ENCODE measurements at places on chromosomes 16 and 17.

GRCh38 chr16:30004811-30005242, 6.0 kb downstream of the DOC2A start:
- no peak for DNase-seq

DNA sequence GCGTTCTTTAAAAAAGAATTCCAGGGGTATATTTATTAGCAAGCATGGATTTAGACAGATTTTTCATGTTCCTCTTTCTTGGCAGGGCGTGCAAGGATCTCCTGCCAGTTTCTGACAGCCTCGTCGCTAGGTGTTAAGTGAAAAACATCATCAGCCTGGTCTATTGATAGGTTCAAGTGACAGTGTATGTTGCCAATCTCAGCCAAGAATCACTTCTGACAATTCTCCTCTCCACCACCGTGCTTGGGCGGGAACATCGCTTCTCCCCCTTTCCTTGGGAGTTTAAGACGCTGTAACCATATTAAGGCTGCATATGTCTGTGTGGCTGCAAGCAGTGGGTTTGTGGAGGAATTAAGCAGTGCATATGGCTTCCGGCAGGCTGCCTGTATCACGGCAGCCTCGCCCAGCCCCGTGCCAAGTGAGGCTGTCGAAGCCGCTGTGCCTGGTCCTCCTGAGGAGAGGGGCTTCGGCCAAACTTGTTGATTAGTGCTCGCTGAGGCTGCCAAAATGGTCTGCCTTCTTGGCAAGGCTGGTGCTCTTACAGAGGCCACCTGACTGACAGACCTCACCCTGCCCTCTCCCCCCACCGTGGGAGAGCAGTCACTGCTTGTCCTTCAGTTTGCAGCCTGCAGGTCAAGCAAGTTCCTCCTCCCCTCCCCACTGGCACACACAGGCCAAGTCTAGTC, 132.2 kb upstream of the MPHOSPH6 start:
- no peak for DNase-seq

DNA sequence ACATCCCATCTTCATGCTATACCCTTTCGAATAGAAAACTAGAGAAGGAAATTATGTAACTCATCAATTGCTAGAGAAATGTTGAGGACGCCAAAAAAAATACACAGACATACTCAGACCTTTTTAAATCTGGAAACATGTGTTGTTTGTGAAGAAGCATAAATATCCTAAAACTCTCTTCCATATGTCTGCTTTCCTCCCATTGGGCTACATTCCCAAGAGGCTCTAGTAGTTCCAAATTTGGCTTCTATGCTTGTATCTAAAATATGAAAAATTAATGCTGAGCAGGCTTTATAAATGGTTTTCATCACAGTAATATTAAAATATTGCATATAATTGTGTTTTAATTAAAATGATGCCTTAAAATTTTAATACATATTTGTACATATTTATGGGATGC, 297.9 kb upstream of the PSMD7 start:
- no peak for DNase-seq

DNA sequence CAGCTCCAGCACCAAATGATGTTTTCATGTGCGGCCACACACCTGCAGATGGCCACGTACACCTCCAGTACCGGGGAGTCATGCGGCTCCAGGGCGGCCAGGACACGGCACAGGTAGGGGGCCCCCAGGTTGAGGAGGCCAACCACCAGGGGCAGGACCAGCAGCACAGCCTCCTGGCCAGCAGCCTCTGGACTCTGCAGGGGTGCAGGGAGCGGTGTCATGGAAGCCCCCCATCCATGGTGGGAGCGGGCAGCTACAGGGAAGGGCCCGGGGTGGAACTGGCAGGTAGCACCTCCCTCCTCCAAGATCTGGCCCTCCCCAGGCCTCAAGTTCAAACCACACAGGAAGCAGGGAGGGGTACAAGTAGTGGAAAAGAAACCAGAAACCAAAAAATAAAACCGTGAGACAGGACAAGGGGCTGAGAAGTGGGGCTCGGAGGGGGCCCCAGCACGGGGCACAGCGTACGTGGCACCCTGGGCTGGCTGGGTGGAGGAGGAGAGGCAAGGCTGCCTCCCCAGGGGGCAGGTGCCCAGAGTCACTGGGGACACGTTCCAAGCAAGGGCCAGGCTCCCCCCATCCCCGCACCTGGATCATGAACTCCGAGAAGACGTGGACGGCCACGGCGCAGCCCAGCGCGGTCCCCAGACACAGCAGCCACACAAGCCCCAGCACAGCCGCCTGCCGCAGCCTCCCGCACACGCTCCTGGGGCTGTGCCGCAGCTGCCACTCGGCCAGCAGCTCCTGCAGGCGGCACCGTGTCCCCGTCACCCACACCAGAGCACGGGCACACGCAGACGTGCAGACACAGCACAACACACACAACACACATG, 7.4 kb downstream of the TMC6 start:
- DNase-seq, result no peak

DNA sequence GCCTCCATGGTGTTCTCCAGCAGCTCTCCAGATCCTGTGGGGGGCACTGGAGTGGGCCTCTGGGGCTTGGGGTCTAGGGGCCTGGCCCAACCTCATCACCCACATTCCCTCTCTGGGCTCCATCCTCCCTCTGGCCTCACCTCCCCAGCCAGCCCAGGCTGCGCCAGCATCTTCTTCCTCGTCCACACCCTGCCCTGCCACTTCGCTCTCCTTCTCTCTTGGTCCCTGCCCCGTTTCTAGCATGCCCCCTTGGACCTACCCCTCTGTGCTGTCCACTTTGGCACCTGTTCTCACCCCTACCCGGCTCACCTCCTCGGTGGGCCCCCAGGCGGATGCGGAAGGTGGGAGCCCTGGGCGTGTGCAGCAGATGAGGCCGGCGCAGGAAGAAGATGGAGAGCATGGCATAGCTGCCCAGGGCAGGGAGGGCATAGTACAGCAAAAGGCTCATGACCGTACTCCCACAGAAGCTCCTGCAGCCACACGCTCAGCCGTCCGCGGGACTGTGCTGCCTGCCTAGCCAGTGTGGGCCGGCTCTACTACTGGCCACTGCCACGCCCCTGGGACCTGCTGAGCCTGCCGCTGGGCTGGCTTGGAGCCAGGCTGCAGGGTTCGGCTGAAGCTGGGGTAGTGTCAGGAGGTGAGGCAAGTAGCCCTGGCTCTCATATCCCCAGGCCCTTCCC, at the start of gene GDPD3:
Gene GDPD3 (minus strand): TSS at position 507 of the 680 bp plus-strand sequence. CDS start 59 bp downstream, at position 448.
- no peak for DNase-seq

DNA sequence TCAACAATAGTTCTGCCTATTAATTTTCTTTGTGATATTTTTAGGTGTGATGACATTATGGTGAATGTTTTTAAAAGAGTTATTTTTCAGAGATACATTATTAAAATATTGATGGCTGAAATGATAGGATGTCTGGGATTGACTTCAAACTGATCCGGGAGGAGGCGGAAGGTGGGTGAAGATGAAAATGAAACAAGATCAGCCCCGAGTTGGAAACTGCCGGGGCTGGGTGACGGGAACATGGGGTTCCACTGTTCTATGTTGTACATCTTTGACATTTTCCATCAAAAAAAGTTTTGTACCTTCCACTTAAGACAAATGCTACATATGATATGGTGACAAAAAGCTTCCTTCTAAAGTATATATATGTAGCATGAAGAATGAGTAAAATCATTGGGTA, 336.9 kb downstream of the XYLT1 start:
- no peak for DNase-seq

- DNase-seq, result no peak
These were observed 1.1 kb upstream of the ADCY7 start for GRCh38 chr16:50265260-50265659.

DNA sequence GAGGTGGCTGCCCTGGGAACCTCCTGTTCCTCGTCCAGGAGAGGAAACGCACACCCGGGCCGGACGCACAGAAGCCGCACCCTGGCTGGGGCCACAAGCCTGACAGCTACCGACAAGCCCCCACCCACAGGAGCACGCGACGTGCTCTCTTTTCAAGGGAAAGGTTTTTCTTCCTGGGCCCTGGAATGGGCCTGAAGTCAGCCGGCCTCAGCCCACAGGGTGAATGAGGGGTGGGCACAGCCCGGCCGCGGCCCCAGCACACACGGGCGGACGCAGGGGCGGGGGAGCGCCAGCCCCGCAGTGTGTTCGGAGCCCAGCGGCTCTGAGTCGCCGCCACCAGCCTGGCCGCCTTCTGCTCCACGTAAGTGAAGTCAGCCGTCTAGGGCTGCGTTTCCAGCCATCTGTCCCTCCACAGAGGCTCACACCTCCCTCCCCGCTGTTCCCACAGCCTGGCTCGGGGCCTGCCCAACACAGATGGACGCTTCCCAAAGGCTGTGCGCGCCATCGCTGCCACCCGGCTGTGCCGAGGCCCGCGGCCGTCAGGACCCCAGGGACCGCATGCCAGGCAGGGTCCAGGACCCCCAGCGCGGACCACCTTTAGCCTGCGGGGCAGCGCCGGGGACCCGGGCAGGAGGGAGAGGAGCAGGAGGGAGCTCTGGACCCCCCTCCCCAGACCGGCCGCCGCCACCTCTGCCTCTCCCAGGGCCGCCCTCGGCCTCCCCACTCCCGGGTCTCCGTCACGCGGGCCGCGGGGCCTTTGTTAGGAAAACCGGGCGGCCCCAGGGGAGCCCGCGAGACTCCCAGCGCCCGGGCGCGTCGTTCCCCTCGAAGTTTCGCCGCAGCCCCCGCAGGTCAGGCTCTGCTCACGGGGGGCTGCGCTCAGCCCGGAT, 36.8 kb downstream of the CBFA2T3 start:
- peak; percentile 71 for DNase-seq

GRCh38 chr17:75922173-75922961, 17.7 kb upstream of the MRPL38 start:
- no peak for DNase-seq

- no peak for DNase-seq
These were observed 11.9 kb upstream of the PLD6 start for GRCh38 chr17:17217995-17218394.

- no peak for DNase-seq
These were observed 8.1 kb downstream of the ZCCHC14 start for GRCh38 chr16:87484487-87485331.

DNA sequence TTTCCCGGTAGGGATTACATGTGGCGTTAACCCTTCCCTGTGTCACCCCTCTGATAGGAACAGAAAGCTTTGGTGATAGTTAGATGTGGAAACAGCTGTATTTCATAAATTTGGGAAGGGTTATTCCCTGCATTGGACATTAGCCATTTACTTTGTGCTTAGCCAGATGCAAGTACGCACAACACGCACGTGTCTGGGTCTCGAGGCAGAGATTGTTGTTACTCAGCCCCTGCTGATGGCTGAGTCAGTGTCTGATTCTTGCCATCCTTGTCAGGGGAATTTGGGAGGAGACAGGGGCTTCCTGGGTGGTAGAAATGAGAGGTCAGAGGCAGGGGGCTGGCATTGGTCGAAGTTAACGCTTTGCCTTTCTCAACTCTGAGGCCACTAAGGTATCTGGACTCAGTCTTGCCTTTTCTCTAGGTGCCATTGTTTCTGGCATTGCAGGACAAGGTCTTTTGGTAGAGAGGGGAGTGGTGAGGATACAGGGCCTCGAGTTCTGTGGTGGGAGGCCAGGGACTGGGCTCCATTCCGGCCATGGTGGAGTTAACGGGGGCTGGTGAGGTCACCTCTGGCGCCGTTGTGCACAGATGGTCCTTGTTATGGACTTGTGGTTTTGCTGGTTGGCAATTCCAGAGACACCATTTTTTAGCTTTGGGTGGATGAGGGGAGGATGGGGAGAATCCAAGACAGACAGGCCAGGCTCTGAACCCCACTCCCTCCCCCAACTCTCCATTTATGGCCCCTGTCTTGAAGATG, 8.2 kb downstream of the MMP2 start:
- DNase-seq, result no peak

DNA sequence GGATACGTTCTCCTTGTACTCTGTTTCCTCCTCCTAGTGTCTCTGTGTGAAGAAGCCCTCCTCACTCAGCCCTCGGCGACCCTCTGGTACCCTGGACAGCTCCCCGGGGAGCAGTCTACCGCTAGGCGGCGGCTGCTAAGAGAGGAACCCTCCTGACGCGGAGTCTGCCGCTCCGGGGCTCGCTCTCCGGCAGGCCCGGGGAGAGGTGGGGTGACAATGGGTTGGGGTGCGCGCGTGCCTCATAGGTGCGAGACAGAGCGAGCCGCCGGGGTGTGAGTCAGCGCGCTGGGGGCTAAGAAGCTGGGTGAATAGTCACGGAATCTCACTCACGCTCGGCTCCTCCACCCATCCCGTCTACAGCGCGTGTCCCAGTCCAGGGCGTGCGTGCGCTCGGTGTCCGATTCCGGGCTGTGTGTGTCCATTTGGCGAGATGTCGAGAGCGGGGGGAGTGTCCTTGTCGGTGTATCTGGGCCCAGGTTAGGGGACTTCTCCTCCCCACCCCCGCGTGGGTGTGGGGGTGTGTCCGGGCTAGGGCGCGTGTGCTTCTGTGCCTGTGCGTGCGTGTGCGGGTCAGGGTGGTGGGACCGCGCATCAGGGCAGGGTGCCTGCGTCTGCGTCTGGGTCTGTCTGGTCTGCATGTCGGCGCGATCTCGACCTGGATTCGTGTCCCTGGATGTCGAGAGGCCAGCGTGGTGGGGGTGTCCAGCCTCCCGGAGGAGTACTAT, 577 bp upstream of the HS3ST2 start:
- peak; percentile 76 for DNase-seq

DNA sequence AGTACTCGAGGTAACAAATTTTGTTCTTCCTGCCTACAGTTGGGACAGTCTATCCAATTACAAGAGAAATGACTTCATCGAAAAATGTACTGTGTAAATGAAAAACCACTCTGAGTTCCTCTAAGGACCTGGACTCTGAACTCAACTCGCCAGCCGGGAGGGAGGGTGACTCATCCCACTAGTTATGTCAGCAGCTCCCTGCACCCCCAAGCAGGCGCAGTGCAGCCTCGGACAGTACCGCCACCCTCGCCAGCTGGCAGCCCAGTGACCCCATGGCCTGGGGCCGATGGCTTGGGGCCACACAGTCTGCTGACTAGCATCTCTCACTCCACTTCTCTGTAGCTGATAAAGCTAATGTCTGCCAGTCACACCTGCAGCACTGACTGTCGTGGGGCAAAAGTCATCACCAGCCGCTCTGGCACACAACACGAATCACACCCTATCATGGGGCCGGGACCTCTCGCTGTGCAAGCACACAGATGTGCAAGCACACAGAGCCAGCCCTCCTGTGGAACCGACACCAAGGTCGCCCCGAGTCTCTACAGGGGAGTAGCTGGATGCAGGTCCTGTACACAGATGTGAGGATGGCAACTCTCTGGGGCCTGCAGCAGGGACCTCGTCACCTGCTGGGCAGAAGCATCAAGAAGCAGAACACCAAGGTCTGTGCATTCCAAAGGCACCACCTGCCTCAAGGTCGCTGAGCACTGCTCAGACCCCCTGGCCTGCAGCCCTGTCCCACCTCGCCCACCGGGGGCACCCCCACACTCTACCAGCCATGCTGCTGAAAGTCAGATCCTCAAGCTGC, 5.7 kb downstream of the CSNK1D start:
- DNase-seq, result no peak

GRCh38 chr17:44935116-44935515, 12.5 kb downstream of the KIF18B start:
- DNase-seq, result no peak
